ENCODE measurements at places on chromosomes 1 and 21. TPM values are rescaled to one million over a fixed set of nuclear protein-coding genes. Genes with fewer than 3 reads are reported as not detected.

Gene S100A6
- total RNA-seq = 334 TPM

Gene TIAM1
- 6.5 TPM for total RNA-seq

Gene ATG4C
- total RNA-seq = 12.6 TPM

Gene TPTE
- not detected for total RNA-seq

Gene PODN
- total RNA-seq = 62.4 TPM

Gene PADI2
- 0.17 TPM for total RNA-seq

Gene TSACC
- not detected for total RNA-seq

Gene RXFP4
- total RNA-seq = not detected

Gene KCNJ9
- total RNA-seq = not detected

Gene C1orf74
- 3.0 TPM for total RNA-seq

Gene SERTAD4
- 9.5 TPM for total RNA-seq

Gene MARK1
- total RNA-seq = 19.4 TPM

Gene TACSTD2
- total RNA-seq = 0.33 TPM

Gene RXRG
- total RNA-seq = 4.7 TPM

Gene LCE2A
- total RNA-seq = not detected

Gene TCHH
- total RNA-seq = 0.11 TPM

Gene SPATA17
- total RNA-seq = 1.8 TPM

Gene LEMD1
- total RNA-seq = not detected

Gene AHCTF1
- total RNA-seq = 20.2 TPM

Gene SSR2
- 97.3 TPM for total RNA-seq

Gene RCAN1
- total RNA-seq = 28.3 TPM

Gene FNDC10
- total RNA-seq = 0.97 TPM

Gene FMO3
- 1.2 TPM for total RNA-seq

Gene KRTAP10-1
- not detected for total RNA-seq

Gene ATP6V1G3
- total RNA-seq = not detected

Gene CCDC17
- 0.42 TPM for total RNA-seq

Gene ADAMTSL4
- 57.0 TPM for total RNA-seq

Gene NHLH1
- not detected for total RNA-seq

Gene CA6
- not detected for total RNA-seq

Gene ANKRD34A
- 3.8 TPM for total RNA-seq

Gene BNIPL
- total RNA-seq = 0.61 TPM

Gene NCF2
- total RNA-seq = 5.7 TPM

Gene RBM11
- total RNA-seq = 2.0 TPM

Gene C1orf53
- 7.8 TPM for total RNA-seq

Gene PLA2G2C
- total RNA-seq = not detected

Gene CHRNB2
- not detected for total RNA-seq

Gene SFPQ
- 93.5 TPM for total RNA-seq

Gene RGS8
- total RNA-seq = 0.33 TPM

Gene C1orf159
- 5.6 TPM for total RNA-seq

Gene VASH2
- 0.91 TPM for total RNA-seq

Gene EFNA1
- 41.4 TPM for total RNA-seq

Gene SPATA46
- total RNA-seq = not detected

Gene ECM1
- total RNA-seq = 33.2 TPM

Gene ORC1
- total RNA-seq = 0.08 TPM

Gene GLMN
- 6.9 TPM for total RNA-seq

Gene SLC30A10
- not detected for total RNA-seq

Gene NPHS2
- not detected for total RNA-seq

Gene GUCA2A
- not detected for total RNA-seq

Gene CD58
- total RNA-seq = 21.8 TPM

Gene TNFRSF4
- 2.0 TPM for total RNA-seq

Gene GJA8
- not detected for total RNA-seq

Gene WLS
- 102 TPM for total RNA-seq

Gene CHI3L2
- total RNA-seq = 18.7 TPM

Data from right cardiac atrium (tissue), 5 donors.